Hematopoietic multipotent progenitor cell treated with erythropoietin and hydrocortisone succinate and interleukin-3 and kit ligand, for 17 days (in vitro differentiated cells): ENCODE measurements at places on chromosomes 3 and 15.

DNA sequence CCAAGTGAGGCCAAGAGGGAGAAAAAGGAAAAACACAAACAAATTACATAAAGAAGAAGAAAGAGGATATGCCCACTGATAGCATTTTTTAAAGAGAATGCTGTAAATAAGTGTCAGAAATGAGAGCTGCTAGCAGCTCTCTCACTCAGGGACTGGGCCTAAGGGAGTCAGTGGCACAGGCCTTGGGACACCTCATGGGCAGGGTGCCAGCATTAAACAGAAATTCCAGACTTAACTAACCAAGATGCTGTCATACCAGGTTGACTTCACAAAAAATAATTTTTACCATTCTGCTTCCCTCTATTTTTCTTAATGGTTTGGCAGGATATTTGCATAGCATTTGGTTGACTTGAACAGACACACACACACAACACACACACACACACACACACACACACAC is 92.3 kb upstream of the ADAMTSL3 start:
- DNase-seq: no peak

DNA sequence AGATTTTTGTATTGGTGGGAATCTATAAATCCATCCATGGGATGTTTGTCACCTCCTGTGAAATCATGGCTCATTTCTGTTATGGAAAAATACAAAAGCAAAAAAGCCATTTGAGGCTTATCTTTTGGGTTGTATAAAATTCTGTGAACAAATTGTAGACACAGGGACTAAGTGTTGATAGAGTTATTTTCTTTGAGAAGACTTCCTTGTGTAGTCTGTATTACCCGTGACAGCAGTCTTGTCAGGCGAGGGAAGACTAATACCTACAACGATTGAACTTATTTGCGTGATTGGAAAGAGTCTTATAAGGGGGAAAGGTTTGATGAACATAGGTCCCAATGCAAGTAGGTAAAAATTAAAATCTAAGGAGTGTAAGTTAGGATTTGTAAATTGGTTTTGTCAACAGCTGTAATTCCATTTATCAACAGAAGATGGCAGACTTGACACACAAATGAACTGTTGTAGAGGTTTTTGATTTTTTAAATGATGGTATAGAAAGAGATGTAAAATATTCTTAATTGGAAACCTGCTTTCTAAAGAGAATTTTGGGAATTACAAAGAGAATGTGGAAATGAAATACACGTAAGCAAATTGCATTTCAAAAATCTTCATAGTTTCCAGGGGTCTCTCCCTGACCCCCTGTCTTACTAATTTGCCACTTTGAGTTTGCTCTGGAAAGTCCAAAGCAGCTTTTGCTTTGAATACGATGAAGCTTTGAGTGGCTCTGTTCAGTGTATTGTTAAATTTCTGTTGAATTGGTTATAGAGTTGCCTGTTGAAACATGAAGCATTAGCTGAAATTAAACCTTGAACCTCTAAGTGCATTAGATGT is 33.2 kb downstream of the SLC25A26 start:
- peak; percentile 62 for DNase-seq

GRCh38 chr15:98876451-98877369 is 130.9 kb downstream of the PGPEP1L start:
- DNase-seq: no peak

DNA sequence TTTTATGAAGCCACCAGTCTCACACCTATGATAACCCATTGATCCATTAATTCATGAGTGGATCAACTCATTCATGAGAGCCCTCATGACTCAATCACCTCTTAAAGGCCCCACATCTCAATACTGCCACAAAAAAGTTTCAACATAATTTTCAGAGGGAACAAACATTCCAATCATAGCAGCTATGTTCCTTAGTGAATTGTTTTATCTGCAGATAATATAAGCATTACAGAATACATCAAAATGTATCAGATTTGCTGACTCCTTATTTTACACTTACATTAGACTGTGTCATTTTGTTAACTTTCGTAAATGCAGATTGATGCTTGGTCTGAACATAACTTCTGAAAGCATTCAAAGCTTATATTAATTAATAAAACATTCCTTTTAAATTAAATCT is 155.3 kb upstream of the MBNL1 start:
- DNase-seq: no peak

- no peak for DNase-seq
Measured at GRCh38 chr15:87850916-87851315, 405.6 kb downstream of the NTRK3 start.

- DNase-seq: no peak
Measured at GRCh38 chr3:69144631-69145245, 22.3 kb upstream of the LMOD3 start.

GRCh38 chr3:51163051-51163450 is 222.0 kb upstream of the MANF start:
- DNase-seq: no peak

- DNase-seq: no peak
Measured at GRCh38 chr3:183892610-183893214, 8.0 kb upstream of the PARL start.

- no peak for DNase-seq
Measured at GRCh38 chr15:28915041-28915810, 29.5 kb downstream of the APBA2 start.

DNA sequence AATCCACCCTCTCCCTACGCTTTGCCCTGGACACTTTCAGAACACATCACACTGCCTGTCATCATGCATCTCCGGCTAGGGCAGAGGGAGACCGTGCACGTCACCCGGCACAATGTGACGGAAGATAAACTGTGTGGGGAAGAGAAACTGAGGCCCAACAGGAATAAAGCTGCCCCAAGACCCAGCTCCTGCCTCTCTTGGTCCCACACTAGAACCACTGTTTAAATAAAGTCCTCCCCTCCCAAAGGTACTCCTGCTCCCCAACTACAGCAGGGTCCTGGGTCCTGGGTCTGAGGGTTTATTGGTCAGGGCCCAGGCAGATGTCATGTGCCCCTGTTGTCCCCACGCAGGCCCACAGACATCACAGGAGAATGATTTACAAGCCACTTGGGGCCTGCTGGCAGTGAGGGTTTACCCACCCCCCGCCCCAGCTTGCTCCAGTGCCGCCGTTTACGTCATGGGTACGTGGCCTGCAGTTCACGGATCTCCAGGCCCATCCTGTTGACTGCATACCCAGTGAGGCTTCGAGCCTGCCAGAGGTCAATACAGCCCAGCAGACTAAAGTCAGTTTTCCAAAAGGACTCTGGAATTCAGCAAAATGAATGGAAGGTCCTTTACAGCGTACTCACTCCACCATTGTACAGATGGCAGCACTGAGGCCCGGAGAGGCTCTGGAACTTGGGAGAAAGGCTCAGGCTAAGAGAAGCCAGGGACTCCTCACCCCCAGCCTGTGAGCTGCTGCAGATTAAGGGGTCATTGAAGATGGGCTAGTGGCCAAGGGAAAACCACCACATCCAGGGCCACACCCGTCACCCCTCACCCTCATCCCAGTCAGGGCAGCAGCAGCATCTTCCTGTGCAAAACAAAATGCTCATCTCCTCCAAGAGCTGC is 23.2 kb downstream of the ALS2CL start:
- no peak for DNase-seq

DNA sequence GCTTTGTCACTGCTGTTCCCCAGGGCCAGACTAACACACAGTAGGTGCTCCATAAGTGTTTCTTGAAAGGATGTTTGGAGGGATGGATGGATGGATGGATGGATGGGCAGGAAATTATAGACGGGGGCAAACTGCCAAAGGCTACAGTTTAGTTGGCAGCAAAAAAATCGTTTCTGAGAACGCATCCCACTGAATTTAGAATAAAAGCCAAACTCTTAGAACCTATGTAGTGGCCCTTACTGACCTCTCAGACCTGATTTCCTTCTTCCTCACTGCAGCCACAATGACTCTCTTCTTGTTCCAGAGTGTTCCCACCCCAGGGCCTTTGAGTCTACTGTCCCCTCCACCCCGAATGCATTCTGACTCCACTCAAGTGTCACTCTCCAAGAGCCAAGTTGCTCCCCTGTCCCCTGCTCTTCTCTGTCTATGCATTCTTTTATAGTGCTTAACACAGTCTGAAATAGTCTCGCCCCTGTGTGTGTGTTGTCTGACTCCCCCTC is 5.2 kb upstream of the GATA2 start:
- no peak for DNase-seq

DNA sequence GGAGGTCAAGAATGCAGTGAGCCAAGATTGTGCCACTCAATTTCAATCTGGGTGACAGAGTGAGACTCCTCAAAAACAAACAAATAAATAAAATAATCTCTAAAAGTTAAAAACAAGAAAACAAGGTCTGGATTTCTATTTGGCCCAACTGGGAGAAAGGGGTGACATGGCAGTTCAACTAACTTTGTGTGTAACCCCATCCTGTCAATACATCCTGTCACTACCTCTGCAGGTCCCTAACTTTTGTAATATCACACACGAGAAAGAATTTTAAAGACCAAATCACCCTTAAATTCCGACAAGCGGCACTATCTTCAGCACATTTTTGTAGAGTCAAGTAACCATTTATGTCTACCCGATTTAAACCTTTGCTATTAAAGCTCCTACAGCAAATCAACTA is 10.2 kb downstream of the SLTM start:
- no peak for DNase-seq

GRCh38 chr3:40516201-40516600 is 8.6 kb upstream of the ZNF621 start:
- DNase-seq: no peak

- DNase-seq: no peak
Measured at GRCh38 chr15:40088929-40089755, 19.5 kb downstream of the BMF start.

DNA sequence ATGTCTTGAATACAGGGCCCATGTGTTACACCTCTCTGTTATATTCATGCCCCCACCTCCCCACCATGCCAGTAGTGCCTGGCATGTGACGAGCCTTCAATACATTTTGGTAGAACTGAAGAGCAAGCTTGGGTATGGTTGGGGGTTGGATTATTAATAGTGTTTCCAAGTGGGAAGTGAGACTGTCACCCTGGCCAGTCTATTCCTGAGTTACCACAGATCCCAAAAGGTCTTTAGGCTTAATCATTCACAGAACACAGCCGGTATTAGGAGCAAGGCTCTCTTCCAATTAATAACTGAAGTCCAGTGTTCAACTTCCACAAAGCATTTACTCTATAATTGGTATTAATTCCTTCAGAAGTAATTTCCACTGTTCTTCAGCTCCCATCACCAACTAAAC is 231.9 kb upstream of the LRTM1 start:
- DNase-seq: no peak

GRCh38 chr3:44955917-44956316 is 20.1 kb downstream of the ZDHHC3 start:
- DNase-seq: no peak

DNA sequence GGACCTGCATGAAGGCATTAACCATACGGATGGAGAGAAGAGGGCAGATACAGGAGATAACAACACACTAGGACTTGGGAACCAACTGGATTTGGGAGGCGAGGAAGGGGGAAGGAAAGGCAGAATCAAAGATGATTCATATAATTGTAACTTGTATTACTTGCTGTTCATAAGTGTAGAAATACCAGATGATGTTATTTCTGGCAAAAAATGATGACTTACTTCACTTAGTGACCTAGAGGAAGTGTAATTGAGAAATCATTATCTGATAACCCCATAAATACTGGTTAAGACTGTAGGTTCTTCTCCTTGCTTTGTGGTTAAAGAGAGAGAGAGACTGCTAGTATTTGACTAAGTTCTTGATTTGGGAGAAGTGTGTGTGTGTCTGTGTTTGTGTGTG is 50.5 kb upstream of the GK5 start:
- no peak for DNase-seq

DNA sequence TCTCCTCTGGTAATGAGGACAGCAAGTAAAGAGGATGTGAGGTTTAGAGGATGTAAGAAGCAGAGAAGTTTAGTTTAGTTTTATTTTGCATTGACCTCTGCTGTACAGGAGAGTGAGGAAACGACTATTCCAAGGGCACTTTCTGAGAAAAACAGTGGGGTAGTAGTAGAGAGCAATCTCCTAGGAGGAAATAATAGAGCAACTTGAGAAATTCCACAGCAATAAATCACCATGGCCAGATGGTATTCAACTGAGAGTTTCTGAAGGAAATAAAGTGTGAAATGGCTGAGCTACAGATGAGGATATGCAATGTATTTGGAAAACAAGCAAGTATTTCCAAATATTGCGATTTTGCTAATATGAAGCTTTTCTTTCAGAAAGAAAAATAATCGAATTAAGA is 118.9 kb downstream of the DPH6 start:
- no peak for DNase-seq

DNA sequence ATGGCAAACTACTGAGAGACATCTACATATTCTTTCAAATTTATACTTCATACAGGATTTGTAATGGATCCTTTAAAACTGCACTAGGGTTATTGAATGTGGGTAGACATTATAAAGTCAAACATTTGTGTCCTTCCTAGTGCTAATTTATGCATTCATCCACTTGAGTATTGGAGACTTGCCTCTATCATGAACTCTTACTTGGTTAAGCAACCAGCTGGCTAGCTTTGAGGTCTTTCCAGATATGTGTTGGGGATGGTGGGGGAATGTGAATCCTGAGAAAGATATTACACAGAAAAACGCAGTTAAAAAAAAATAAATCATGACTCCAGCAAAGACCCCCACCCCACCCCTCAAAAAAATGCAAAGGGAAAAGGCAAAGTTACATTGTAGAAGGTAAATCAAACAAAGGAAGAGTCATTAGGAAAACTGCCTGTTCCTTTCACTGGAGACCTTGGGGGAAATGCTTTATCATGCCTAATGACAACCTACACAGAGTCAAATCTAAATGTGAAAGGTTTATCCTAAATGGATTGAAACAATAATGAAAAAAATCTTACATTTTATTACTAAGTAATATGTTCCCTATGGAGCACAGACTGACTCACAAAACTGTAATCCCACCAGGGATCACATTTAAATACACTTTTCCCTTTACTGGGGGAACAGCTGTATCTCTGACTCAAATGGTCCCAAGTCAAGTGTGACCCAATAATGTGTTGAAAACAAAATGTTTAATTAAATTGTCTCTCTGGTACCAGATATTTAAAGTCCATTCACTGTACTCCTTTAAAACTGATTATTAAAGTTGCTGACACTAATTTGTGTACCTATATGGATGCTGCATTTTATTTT is 522.3 kb downstream of the ROBO1 start:
- DNase-seq: no peak

GRCh38 chr15:68207176-68207935 is 2.2 kb upstream of the CALML4 start:
- DNase-seq: no peak

GRCh38 chr15:37009288-37009687 is 91.1 kb downstream of the MEIS2 start:
- no peak for DNase-seq

DNA sequence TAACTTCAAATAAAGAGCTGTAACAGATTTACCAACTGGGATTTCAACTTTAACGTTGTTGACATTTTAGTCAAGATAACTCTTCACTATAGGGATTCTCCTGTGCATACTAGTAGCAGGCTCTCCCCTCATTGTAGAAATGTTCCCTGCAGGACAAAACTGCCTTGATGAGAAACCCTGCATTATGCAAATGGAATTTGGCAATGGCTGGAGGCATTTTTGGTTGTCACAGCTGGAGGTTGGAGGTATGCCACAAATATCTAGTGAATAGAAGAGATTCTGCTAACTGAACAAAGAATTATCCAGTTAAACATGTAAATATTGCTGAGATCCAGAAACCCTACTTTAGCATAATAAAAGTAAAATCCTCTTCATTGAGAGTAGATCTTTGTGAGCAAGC is 928.8 kb upstream of the ALCAM start:
- no peak for DNase-seq
